ENCODE measurements at places on chromosomes 3 and 15. TPM values are rescaled to one million over a fixed set of nuclear protein-coding genes. Genes with fewer than 3 reads are reported as not detected.

GRCh38 chr15:60935130-60935529 is 294.0 kb downstream of the RORA start:
- H3K27ac ChIP-seq = no peak overlapping the region

DNA sequence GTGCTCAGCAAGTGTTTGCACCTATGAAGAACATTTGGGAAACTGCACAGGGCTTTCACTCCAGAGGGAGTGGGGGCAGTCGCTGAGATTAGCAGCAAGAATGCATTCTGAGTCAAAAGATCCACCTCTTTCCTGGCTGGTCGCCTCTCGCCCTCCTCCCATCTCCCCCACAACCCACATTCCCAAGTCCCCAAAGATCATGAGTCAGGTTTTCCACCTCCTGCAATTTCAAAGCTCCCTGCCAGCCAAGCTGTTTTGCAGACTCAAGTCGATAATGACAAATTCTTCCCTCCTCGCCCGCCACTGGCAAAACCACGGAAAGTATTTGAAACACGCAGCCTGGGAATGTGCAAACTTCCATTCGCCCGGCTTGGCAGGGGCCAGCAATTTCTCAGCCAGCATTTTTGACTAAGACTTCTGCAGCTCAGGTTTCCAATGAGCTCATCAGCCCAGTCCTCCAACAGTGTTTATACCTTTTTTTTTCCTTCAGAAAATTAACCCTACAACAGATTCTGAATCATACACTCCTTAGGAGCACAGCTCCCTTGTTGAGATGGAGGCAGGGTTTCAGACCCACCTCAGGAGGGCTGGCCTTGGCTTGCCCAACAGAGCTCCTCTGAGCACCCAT is 181.4 kb downstream of the SMAD6 start:
- H3K4me3 ChIP-seq = no peak overlapping the region
- peak overlapping the region; percentile 74 for H3K27ac ChIP-seq
- DNase-seq = peak; percentile 97
- H3K36me3 ChIP-seq = no peaks in the 10 kb centered on the region
- no peaks in the 10 kb centered on the region for H3K27me3 ChIP-seq
- peaks cover 35% of the 10 kb centered on the region for H3K4me1 ChIP-seq

DNA sequence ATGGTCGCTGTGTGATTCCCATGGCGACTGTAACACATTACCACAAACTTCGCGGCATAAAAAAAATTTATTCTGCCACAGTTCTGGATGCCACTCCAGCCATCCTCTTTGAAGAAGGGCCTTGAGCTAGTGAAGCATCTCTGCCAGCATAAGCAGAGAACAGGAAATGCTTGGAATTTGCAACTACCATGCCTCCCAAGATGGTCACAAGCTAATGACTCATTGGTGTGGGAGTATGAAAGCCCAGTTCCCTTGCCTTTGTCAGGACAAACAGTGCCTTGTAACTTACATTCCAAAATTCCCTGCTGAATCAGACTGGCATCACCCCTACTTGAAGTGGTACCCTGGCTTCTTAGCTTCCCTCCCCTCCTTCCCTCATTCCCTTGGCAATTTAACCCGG is 129.7 kb downstream of the PROS1 start:
- DNase-seq = peak; percentile 42
- no peak overlapping the region for H3K27ac ChIP-seq
- H3K4me1 ChIP-seq = no peaks in the 10 kb centered on the region
- no peaks in the 10 kb centered on the region for H3K36me3 ChIP-seq

DNA sequence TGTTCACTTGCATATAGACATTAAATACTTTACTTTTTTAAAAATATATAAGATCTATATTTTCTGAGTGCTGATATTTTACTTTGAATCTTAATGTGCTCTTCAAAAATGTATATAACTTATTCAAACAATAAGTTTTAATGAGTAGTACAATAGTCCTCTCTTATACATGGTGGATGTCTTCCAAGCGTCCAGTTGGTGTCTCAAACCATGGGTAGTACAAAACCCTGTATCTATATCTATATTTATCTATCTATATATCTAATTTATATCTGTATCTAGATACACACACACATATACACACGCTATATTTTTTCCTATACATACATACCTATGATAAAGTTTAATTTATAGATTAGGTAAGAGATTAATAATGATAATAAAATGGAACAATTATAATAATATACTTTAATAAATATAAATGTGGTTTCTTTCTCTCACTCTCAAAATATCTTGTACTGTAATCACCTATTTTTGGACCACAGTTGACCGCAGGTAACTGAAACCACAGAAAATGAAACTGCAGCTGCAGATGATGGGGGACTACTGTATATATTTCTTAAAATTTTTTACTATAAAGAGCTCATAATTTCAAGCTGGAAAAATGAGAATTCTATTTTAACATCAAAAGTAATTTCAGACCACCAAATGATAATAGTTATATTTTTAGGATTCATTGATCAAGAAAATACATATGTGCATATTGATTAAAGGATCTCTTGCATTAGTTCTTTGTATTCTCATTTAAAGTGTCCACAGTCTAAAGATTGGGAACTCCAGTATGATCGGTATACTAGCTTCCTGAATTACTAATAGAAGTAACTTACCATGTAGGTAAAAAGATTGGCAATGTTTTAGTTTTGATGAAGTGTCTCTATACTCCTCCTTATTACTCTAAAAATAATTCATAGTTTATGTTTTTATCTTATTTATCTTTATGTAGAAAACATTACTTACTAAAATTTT is 215.1 kb upstream of the MLF1 start:
- H3K4me1 ChIP-seq = no peaks in the 10 kb centered on the region
- no peak overlapping the region for H3K27ac ChIP-seq
- no peak overlapping the region for H3K4me3 ChIP-seq
- no peak for DNase-seq
- H3K36me3 ChIP-seq = no peaks in the 10 kb centered on the region

GRCh38 chr3:76912841-76913383 is 127.0 kb upstream of the ROBO2 start:
- H3K4me1 ChIP-seq = no peaks in the 10 kb centered on the region
- DNase-seq = no peak
- H3K27ac ChIP-seq = no peak overlapping the region

DNA sequence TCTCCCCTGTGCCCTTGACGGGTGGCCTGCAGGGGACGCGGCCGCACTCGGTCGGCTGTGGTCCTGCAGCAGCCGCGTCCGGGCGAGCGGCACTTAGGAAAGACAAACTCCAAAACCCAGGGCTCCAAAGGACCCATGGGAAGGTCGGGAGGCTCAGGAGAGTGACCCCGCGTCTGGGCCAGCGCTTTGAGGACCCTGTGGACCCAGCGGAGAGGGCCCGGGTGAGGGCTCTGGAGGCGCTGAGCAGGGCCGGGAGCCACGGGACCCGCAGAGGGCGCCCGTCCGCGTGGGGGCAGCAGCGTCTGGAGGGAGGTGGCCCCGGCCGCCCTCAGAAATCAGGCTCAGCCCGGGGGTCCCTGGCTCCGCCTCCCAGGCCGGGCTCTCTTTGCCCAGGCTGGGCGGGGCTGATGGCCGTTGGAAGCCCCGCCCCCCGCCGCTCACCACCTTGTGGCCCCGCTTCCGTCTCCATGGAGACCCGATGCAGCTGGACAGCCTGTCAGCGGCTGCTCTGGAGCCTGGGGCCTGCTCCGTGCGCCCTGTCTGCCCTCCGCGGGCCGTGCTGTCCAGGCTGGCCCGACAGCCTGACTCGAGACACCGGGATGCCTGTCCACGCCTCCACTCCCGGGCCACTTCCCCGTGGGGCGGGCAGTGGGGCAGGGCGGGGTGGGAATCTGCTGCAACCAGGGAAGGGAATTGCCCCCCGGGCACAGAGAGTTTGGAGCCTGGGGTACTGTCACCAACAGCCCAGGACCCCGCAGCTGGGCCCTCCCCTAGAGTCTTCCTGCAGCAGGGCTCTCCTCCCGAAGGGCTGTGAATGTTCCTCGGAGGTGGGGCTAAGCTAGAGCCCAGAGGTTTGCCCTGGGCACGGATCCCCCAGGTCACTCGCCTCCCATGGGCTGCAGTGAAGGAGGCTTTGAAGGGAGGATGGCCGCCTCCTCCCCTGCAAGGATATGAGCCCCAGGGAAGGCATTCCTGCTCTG is 34.8 kb upstream of the RPL32 start:
- no peak overlapping the region for H3K4me3 ChIP-seq
- DNase-seq = no peak
- H3K36me3 ChIP-seq = no peaks in the 10 kb centered on the region

DNA sequence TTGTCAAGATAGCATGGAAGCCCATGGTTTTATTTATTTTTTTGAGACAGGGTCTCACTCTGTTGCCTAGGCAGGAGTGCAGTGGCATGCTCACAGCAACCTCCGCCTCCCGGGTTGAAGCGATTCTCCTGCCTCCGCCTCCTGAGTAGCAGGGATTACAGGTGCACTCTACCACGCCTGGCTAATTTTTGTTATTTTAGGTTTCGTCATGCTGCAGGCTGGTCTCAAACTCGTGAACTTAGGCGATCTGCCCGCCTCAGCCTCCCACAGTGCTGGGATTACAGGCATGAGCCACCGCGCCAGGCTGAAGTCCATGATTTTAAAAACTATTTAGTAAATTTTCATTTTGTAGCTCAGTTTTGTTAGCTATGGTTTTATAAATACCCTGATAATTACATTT is 2.7 kb upstream of the ACTR8 start:
- no peak overlapping the region for H3K27ac ChIP-seq
- H3K27me3 ChIP-seq = no peaks in the 10 kb centered on the region
- H3K36me3 ChIP-seq = peaks cover 8% of the 10 kb centered on the region
- no peak overlapping the region for H3K4me3 ChIP-seq
- no peak for DNase-seq

- H3K36me3 ChIP-seq = no peaks in the 10 kb centered on the region
- 0 out of 2 replicates have a peak, but pooled peaks cover 9% of the 10 kb centered on the region for H3K27me3 ChIP-seq
- no peaks in the 10 kb centered on the region for H3K4me1 ChIP-seq
- no peak overlapping the region for H3K27ac ChIP-seq
- no peak for DNase-seq
- no peak overlapping the region for H3K4me3 ChIP-seq
Observed at GRCh38 chr15:93826293-93826692, 405.1 kb upstream of the MCTP2 start.

DNA sequence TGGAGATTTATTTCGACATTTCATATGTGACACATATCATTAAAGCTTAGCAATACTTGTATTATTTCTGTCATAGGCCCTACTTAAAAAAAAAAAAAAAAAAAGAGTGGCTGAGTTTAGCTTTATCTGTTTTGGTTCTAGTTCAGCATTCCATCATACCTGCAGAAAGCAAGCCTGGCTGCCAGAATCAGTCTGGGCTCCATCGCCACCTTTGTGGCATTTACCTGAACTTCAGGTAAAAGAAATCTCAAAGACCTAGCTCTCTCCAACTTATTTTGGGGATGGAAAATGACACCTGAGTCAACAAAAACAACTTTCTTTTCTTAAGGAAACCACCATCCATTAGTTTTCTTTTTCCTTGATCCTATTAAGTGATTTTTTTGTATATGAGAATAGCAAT is 82.1 kb downstream of the NEK10 start:
- no peak for DNase-seq
- H3K4me3 ChIP-seq = no peak overlapping the region

- no peak overlapping the region for H3K4me3 ChIP-seq
- no peak overlapping the region for H3K27ac ChIP-seq
- H3K4me1 ChIP-seq = peaks cover 14% of the 10 kb centered on the region
- no peak for DNase-seq
Observed at GRCh38 chr15:78440375-78441373, 2.7 kb downstream of the IREB2 start.

- H3K4me1 ChIP-seq = peaks cover 28% of the 10 kb centered on the region
- H3K27ac ChIP-seq = no peak overlapping the region
- H3K36me3 ChIP-seq = no peaks in the 10 kb centered on the region
- H3K4me3 ChIP-seq = no peak overlapping the region
- DNase-seq = no peak
Observed at GRCh38 chr3:123758081-123758564, 126.0 kb downstream of the MYLK start.

DNA sequence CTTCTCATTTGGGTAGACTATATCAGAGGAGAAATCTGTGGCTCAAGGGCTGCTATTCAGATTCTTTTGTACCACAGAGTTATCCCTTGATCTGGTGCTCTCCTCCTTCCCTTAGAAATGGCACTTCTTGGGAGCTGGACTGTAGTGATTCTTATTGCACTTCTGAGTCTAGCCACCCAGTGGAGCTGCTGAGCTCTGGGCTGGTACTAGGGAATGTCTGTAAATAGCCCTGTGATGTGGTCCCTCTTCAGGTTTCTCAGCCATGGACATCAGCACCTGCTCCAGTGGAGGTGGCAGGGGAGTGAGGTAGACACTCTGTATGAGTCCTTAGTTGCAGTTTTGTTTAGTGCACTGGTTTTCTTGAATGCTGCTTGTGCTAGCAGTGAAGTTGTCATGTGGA is 1292.6 kb downstream of the SI start:
- no peaks in the 10 kb centered on the region for H3K4me1 ChIP-seq
- H3K27ac ChIP-seq = no peak overlapping the region
- H3K36me3 ChIP-seq = no peaks in the 10 kb centered on the region
- H3K27me3 ChIP-seq = no peaks in the 10 kb centered on the region
- no peak for DNase-seq
- no peak overlapping the region for H3K4me3 ChIP-seq

DNA sequence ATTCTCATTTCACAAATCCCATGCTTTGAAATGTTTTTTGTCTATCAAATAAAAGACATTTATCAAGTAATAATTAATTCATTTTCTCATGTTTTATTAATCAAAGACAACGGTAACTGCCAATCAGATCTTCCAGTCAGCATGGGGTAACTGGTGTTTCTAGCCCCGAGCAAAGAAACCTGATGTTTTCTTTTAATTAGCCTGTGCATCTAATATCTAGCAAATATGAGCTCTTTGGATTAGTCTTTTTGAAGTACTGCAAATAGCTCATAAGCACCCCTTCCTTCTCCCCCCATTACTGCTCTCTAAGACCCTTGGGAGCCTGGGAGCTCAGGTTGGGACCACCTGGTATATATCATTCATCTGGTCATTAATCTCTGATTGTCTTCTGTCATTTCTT is 43.1 kb upstream of the SRGAP3 start:
- H3K27me3 ChIP-seq = no peaks in the 10 kb centered on the region
- DNase-seq = no peak
- no peak overlapping the region for H3K4me3 ChIP-seq
- no peaks in the 10 kb centered on the region for H3K4me1 ChIP-seq
- no peak overlapping the region for H3K27ac ChIP-seq

DNA sequence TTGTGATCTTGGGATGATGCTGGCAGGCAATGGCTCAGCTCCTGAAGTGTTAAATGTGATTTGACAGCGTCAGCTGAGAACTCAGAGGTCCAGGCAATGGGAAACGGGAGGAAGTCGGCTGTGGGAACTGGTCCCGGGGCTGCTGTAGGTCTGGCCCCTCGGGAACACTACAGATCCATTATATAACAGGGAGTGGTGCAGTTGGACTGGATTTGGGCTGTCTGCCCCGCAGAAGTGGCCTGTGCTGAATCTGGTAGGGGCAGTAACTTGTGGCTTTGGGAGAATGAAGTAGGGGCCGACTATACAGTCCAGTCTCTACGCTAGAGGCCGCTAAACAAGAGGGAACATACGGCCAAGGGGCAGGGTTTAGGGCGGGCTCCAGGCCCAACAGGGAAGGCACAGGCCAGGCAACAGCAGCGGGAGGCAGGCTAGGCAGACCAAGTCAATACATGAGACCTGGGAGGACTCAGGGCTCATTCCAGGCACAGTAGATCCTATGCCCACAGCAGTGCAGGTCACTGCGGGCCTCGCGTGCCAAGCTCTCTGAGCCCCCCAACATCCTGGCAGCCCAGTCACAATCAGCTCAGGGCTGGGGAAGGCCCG is 20.3 kb upstream of the IL16 start:
- peaks cover 46% of the 10 kb centered on the region for H3K27me3 ChIP-seq
- no peak for DNase-seq
- H3K36me3 ChIP-seq = no peaks in the 10 kb centered on the region
- no peak overlapping the region for H3K27ac ChIP-seq
- no peaks in the 10 kb centered on the region for H3K4me1 ChIP-seq

Gene ZIC1
- total RNA-seq = not detected

Gene RCN2
- total RNA-seq = 45.3 TPM

Gene HRG
- total RNA-seq = 0.58 TPM

Gene SLC22A13
- total RNA-seq = 0.44 TPM

Gene PRRT3
- 0.93 TPM for total RNA-seq

Gene GOLGA6D
- not detected for total RNA-seq

Gene HEXA
- total RNA-seq = 129 TPM
